ENCODE measurements at places on chromosomes 2 and 18.

GRCh38 chr2:156456616-156457015 lies 20.4 kb downstream of the GPD2 start:
- no peak for DNase-seq

DNA sequence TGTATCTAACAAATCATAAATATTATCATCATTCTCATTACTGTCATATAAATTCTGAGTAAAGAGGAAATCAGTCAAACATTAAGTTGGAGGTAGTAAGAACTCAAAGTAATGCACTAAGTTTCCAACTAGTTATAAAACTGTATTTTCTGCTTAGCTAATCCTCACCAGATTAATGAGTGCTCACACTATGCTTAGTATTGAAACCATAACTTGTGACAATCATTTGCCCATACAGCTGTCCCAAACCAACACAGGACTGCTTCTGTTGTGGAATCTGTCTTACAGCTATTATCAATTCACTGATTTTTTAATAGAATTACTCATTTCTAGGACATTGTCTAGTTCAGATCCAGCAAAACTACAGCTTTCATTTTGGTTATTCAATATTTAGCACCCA lies 41.5 kb upstream of the TANK start:
- DNase-seq: no peak

GRCh38 chr2:51404226-51404625 lies 372.3 kb upstream of the NRXN1 start:
- DNase-seq: no peak

DNA sequence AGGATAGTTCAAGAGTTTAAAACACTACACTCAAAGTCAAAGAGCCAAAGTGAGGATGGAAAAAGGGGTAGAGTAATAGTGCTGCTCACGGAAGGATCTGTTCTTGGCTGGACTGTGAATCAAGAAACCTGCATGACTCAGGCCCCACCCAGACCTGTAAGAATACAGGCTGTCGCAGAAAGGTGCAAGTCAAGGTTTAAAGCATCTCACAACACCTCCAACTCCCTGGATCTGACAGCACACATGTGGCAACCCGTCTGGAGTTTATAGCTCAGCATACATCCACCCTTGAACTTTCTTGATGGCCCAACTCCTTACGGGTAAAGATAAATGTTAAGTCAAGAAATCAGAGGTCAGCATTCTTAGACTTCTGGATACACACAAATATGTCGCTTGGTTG lies 6.3 kb downstream of the KIAA2012 start:
- no peak for DNase-seq

DNA sequence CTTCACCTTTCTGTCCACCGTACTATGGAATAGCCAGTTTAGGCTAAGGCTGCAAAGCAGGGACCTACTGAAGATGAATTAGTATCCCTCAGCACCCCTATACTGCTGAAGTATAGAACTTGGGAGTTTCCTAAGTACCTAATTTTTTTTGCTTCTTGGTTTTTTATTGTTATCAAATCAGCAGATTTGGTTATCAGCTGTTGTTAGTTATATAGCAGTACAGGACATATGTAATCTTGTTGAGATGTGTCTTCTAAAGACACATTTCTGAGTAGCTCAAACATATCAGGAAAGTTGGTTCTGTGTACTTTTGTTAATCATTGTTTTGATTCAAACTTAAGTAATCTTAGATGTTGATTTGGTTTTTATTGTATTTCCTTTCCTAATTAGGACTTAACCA lies 5.2 kb downstream of the MYL12A start:
- DNase-seq: no peak

DNA sequence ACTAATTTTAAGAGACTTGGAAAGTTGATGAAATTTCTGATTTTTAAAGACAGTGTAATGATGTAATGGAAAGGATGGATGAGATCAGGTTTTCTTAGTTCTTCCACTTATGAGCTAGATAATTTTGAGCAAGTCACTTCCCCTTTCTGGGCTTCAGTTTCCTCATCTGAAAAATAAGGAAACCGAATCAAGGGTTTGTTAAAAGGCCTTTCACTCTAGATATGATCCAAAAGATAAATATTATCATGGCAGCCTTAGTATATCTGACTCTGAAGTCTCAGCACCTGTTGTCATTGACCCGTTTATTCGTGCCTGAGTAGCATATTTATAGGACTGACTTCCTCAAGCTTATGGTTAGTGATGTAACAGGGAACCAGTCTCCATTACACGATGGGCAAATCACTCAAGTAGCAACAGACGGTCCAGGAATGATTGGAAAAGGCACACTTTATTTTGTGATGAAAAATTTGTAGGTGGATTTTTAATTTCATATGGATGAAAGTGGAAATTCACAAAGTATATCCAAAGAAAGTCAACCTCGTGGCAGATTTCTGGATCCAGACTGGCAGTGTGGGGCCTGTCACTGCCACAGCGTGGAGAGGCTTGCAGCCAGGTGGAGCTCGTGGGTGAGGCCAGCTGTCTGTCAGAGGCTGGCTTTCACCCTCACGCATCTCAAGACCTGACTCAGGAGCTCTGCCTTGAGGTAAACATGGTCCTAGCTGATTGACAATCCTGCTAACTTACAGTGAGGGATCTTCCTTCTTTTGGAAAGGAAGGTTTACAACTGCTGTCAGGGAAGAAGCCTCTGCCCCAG lies 137.9 kb upstream of the CXCR4 start:
- no peak for DNase-seq

DNA sequence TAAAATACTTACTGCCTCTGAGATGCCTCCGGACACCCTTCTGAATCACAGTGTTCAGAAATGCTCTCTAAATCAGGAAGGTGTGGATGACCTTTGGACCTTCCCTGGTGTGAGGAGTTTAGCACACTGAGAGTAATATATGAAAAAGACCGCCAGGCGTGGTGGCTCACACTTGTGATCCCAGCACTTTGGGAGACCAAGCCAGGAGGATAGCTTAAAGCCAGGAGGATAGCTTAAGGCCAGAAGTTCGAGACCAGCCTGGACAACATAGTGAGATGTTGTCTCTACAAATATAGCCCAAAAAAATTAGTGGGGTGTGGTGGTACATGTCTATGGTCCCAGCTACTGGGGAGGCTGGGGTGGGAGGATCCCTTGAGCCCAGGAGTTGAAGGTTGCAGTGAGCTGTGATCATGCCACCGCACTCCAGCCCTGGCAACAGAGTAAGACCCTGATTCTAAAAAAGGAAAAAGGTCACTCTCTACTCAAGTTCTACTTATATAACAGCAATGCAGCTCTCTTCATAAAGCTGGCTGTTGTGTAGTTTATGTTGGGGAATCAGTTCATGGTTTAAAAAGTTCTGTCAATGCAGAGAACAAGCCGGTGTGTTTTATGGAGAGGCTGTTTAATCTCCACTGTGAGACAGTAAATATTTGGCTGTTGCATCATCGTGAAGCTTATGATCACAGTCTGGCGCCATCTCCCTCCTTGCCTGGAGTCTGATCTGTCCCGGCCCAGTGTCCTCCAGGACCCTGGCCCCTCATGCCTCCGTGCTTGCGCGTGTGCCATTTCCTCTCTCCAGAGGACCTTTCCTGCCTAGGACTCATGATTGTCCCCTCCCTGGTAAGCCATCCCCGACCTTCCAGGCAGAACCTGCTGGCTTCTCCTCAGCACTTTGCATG lies 184.5 kb downstream of the FAM210A start:
- DNase-seq: no peak

DNA sequence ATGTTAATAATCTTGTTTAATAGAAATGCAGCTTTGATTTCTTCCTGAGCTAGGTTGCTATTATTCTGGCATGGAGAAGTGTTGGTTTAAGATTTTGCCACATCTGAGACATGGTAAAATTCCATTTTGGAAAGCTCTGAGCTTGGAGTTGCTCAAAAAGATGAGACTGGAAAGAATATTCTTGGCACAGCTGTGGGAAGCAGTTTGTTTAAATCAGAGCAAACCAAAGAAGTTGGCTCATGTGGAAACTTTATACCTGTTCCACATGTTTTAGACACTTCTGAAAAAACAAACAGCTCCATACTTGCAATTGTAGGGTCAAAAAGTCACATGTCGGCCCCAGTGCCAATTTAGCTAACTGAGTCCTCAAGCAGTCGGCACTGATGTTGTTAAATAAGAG lies 116.6 kb downstream of the SLC4A3 start:
- DNase-seq: no peak

GRCh38 chr2:155905657-155906056 lies 426.9 kb downstream of the NR4A2 start:
- DNase-seq: no peak

- DNase-seq: no peak
These were observed 210.0 kb upstream of the NT5C1B start for GRCh38 chr2:18799397-18799796.

- no peak for DNase-seq
These were observed 423.7 kb downstream of the METTL4 start for GRCh38 chr18:2147476-2148230.

GRCh38 chr2:215796140-215796855 lies 217.1 kb downstream of the MREG start:
- no peak for DNase-seq

DNA sequence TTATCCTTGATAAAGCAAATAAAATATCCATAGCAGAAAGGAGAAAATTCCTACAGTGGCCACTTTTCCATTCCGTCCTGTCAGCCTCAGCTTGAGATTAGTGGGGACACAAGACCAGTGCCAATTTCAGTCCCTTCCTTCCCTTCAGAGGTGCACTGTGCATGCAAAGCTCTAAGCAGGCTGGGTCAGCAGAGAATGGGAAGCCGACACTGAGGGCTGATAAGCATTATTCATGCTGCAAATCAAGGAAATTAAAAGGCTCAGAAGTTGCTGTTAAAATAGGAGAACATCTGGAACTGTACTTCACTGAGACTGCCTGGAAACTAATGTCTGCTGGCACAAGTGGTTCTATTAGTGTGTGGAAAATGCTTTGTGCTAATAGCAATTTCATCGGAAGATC lies 534.3 kb downstream of the ADCYAP1 start:
- DNase-seq: no peak

- DNase-seq: no peak
These were observed 407.7 kb upstream of the SALL3 start for GRCh38 chr18:78571831-78572347.

DNA sequence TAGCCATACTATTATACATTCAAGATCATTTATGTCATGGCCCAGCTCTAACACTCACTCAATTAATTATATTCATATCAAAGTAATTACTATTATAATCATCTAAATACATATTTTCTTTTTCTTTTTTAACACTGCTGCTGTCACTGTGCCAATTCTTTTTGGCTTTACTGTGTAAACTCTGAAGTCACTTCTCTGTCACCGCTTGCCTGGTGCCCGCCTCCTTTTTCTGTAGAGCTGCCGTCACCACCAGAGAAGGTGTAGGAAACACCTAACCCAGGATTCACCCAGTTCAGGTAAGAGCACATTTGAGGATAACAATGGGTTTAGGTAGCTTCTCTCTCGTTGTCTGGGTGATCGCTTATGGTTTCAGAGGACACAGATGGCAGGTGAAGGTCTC lies 93.3 kb downstream of the AOX1 start:
- no peak for DNase-seq

DNA sequence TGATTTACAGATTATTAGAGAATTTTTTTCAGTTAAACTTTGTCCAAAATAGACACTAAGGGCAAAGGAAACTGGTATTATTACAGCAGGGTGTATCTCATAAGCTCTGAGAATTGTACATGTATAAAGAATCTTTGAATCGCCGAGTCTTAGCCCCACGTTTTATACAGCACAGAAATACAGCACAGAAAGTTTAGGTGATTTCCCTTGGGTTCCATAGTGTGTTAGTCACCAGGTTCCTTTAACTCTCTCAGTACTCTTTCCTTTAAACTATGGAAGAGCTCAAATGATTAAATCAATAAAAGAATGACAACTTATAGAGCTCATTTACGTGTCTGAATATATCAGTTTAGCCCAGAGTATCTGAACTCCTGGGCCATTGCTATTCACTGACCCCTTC lies 256.8 kb downstream of the NEDD4L start:
- DNase-seq: no peak

GRCh38 chr2:98236935-98237334 lies 109.3 kb upstream of the CNGA3 start:
- no peak for DNase-seq

Data from cortex of kidney (tissue), 1 donor.